ENCODE measurements at places on chromosomes 5 and 9.
A peak's percentile ranks its signal among the peaks of the same experiment; 100 is the strongest.

DNA sequence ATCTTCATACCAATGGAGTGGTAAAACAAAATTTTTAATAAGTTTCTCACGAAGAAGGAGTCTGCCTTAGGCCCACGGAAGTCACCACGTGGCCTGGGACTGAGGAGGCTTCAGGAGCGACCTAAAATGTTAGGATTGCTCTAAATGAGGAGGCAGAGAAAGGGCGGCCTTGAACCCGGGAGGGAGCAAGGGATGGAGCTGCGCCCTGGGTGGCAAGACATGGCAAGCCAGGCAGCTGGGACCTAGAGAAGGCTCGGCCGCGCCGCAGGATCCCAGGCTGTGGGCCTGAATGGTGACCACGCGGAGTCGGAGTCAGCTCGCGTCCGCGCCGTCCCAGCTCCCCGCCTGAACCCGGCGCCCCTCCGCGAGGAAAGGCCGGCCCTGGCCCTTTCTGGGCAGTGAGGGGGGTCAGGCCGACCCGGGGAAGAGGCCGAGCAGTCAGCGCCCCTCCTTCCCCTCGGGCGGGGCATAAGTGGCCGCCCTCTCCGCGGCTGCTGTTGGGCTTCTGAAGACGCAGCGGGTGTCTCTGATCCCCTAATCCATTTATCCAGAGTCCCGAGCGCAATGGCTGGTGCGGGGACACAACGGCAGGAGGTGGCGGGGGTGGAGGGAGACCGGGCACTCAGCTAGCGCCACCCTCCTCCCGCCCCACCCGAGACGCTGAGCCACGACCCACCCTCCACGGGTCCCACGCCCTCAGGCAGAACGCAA, 10.6 kb downstream of the IRX1 start:
- DNase-seq: no peak

- no peak for DNase-seq
Observed at GRCh38 chr5:154937186-154937717, 759 bp downstream of the GEMIN5 start.

DNA sequence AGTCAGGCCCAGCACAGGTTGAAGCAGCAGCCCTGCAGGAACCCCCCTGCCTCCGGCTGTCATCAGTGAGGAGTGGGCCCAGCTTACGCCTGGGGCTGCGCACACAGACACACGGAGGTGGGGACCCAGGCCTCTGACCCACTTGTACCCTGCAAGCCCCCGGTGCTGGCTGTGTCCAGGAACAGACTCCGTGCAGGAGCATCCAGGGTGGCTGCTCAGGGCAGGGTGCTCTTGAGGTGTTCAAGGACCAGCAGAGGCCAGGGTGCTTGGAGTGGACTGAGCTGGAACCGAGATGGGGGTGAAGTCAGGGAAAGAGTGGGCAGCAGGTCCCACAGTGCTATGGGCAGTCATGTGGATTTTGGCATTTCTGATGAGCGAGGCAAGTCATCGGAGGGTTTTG, 199.5 kb downstream of the CACNA1B start:
- DNase-seq: no peak

- DNase-seq: peak; percentile 91
Observed at GRCh38 chr5:93163010-93163663, 417.9 kb downstream of the NR2F1-AS1 start.

DNA sequence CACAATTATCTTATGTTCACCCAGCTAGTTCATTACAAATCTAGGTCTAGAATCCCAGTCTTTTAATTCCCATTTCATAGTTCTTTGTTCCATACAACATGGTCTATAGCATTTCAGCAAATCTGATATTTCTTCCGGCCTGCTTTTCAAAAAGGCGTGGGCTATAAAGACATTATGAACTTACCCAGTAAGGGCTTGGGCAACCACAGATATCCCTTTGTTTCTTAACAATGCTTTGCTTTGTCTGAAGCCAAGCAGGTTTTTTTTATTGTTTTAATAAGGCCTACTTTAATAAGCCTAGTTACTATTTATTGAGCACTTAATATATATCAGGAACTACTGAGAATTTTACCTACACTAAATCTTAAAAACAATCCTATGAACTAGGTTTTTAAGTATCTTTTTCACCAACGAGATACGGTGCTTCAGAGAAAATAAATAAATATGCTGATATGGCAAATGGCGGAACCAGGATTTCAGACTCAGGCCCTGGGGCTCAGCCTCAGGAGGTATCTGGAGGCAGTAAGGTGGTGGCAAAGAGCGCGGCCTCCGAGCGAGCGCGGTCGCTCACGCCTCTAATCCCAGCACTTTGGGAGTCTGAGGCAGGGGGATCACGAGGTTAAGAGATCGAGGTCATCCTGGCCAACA, 29.7 kb downstream of the PCA3 start:
- DNase-seq: no peak

DNA sequence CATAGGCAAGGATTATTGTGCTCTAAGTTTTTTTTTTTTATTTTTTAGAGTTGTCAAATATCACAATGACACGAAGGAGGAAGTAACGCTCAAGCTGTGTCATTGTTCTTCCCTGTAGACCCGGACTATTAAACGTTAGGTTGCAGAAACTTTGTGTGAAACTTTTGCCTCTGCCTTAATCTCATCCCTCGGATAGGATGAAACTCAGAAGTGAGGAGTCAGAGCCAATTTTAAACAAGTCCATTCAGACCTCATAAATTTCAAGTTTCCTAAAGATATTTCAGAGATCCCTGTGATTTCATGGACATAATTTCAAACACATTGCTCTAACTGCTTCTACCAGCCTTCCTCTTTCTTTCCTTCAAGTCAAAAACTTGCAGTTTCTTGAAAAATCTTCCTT, 98.7 kb upstream of the C6 start:
- DNase-seq: no peak

- DNase-seq: no peak
Observed at GRCh38 chr9:114004221-114004716, 73.8 kb downstream of the AMBP start.

GRCh38 chr9:115941561-115942315, 211.9 kb upstream of the PAPPA start:
- no peak for DNase-seq

DNA sequence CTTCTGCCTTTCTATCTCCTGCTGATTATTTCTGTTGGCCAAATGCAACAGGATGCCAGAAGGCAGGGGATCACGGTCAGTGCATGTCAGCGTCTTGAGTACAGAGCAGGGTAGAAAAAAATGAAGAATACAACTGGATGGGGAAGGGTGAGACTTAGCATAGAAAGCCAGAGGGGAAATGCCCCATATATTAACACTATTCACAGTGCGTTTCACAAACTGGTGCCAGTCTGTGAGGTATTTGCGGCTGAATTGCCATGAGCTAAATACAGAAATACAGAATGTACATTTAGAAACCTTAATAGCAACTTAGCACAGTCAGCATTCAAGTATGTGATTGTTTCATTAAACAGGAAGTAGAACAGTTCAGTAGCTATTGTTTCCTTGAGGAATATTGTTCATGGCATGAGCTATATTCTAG, 31.0 kb upstream of the SLC1A3 start:
- peak; percentile 21 for DNase-seq

DNA sequence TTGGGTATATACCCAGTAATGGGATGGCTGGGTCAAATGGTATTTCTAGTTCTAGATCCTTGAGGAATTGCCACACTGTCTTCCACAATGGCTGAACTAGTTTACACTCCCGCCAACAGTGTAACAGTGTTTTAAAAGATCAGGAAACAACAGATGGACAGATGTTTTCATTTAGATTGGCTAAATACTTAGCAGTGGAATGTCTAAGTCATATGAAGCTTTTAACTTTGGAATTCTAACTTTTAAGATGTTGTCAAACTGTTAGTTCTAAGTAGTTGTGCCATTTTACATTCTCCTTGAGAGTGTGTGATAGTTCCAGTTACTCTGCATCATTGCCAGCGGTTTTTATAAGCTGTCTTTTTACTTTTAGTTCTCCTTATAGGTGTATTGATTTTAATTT, 688.8 kb downstream of the SEMA5A start:
- DNase-seq: peak; percentile 81

DNA sequence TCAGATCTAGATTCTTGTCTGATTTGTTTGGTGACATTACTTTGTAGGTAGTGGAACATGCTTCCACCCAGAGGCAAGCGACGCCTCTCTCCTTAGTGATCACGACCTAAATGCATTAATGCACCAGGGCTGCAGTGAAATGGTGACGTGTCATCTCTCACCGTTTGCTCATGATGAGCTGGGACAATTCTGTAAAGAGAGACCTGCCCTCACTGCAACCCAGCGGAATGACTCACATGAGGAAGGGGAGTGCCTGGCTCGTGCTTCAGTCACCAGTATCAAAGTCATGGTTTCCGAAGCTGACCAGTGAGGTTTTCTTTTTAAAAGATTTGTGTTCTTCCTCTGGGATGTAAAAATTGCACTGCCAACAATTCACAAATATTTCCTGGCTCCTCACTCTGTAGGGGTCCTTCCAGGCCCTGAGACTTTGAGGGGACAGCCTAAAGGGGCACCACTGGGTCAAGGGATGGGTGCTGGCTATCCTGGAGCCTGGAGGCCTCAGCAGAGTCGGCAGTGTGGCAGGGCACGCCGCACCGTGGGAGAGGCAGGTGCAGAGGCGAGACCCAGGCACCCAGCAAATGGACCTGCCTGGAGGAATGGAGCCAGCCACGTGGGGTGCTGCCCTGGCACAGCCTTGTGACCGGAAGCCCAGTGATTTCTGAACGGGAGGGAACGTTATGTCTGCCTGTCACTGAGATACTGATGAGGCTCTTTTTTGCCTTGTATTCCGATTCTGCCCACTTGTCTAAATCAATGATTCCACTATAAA, 17.3 kb downstream of the QSOX2 start:
- DNase-seq: no peak

- DNase-seq: no peak
Observed at GRCh38 chr5:123425431-123425830, 2.2 kb upstream of the CEP120 start.

GRCh38 chr9:110443146-110443865, 105.6 kb upstream of the TXNDC8 start:
- peak; percentile 82 for DNase-seq

GRCh38 chr9:127555840-127556820, 55.9 kb upstream of the STXBP1 start:
- DNase-seq: peak; percentile 91

DNA sequence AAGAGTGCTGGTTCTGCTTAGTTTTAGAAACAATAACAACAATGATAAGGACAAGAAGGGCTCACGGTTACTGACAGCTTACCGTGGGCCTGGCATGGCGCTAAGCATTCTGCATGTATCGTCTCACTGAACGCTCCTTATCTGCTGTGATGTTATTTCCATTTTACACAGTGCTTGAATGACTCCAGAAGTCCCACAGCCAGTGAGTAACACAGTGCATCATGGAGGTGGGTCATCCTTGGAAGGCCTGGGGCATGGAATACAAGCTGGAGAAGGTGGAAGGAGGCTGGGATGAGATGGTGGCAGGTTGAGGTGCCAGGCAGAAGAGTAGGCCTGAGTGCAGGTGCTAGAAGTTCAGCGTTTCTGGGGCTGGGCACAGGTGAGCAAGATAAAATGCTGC, 36.5 kb upstream of the FAT2 start:
- no peak for DNase-seq

GRCh38 chr5:5421961-5422818, at the start of gene ICE1:
Gene ICE1, plus strand, starts transcription at chr5:5422677. Its CDS starts 239 bp downstream, at chr5:5422916.
- peak; percentile 98 for DNase-seq

DNA sequence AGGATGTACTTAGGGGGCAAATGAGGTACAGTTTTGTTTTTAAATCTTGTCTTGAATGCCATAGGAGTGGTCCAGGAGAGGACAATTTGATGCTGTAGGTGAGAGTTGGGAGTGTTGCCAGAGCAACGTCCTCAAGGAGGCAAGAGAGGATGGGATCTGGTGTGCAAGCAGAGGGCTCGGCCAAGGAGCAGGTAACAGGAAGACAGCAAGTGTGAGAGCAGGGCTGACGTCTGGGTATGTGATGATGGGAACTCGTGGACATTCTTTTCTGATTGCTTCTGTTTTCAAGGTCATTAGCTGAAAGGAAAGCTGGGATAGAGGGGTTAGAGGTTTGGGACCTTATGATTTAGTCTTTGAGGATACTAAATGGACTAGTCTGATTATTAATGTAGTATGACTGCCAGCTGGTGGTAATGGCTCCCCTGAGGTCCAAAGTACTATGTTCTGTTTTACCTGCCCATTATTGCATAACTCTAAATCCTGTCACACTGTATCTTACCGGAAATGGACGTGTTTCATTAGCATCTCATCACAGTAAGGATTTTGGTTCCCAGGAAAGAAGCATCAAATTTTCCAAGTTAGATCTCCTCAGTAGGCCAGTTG, 15.4 kb downstream of the GNPDA1 start:
- DNase-seq: no peak

DNA sequence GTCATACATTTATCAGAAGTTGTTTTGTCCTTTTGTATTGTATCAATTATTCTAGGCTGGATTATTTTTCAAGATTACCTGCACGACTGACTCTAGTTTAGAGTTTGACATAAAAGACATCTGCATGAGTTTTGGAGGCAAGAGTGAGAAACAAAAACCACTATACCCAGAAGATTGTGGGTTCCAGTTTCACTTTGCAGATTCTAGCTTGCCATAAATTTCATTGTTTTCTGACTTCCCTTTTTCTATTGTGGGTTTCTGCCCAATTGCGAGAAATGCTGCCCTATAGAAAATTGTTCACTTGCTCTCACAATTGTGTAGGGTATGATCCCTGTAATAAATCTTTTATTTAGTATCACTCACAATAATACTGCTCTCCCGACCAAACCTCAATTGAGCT, 1043.4 kb upstream of the CDH10 start:
- DNase-seq: no peak

GRCh38 chr5:161548487-161549094, 2.1 kb upstream of the GABRB2 start:
- DNase-seq: no peak

- no peak for DNase-seq
Observed at GRCh38 chr5:93726595-93726994, 14.8 kb downstream of the POU5F2 start.

DNA sequence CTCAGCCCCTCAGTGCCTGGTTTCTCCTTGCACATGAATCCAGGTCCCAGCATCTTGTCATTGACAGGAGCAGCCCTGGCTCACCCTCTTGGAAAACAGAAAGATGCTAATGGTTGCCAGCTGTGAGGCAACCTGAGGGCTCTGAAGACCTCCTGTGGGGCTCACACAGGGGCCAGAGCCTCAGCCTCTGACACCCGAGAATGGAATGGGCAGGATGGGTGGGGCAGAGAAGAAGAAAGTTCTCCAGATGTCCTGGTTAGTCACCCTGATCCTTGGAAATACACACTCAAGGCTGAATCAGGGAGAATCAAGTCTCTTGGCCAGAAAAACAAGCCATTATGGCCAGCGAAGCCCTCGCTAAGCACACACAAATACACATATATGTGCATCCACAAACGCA, 32.3 kb upstream of the SPATA31E1 start:
- DNase-seq: peak; percentile 76

DNA sequence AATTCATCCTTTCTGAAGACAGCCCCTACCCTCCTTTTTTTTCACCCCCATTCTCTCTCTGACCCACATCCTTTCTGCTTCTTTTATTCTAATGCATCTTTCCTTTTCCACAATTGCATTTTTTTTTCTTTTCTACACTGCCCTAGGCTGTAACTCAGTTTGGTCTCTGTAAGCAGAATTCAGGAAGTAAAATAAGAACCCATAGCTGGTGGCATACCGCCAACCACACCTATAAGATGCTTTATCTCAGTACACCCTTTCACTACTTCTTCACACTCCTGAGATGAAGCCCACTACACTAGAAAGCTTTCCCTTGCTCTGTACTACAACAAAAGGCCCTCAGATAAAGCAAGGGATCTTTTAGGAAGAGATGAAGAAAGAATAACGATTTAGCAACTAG, 16.1 kb upstream of the TSSK1B start:
- DNase-seq: no peak

Data from fibroblast of gingiva (primary cell).